ENCODE measurements at places on chromosomes 6 and 20.

GRCh38 chr6:84876723-84877514 is 112.5 kb upstream of the TBX18 start:
- no peak for DNase-seq

DNA sequence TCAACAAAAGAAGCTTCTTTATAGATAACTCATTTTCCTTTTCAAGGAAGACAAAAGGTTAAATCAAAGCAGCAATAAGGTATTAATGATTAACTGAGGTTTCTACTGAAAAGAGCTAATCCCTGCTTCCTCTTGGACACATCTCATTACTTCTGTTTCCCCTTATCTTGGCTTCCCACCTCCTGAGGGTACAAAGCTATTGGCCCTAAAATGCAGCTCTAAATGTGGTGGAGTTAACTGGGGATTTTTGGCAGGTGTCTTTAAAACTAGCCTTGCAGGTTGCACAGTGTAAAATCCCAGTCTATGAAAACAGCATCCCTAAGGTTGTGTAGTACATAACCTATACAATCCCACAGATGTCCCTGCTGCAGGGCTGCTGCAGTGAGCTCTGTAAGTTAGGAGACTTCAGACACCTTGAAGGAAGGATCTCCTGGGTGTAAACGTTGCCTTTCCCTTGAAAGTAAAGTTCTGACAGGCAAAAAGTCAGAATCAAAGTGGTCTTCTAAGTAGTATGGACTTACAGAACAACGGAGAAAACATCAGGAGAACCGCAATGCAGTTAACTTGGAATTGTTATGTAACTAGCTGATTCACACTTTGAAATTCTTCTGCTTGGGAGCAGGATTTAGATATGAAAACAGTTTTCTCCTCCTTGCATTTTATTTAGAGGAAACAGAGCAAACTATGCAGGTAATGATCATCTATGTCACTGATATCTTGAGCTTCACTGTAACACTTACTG is 71.7 kb upstream of the TRAF3IP2 start:
- DNase-seq, result no peak

GRCh38 chr6:142960098-142960497 is 15.1 kb upstream of the HIVEP2 start:
- no peak for DNase-seq

DNA sequence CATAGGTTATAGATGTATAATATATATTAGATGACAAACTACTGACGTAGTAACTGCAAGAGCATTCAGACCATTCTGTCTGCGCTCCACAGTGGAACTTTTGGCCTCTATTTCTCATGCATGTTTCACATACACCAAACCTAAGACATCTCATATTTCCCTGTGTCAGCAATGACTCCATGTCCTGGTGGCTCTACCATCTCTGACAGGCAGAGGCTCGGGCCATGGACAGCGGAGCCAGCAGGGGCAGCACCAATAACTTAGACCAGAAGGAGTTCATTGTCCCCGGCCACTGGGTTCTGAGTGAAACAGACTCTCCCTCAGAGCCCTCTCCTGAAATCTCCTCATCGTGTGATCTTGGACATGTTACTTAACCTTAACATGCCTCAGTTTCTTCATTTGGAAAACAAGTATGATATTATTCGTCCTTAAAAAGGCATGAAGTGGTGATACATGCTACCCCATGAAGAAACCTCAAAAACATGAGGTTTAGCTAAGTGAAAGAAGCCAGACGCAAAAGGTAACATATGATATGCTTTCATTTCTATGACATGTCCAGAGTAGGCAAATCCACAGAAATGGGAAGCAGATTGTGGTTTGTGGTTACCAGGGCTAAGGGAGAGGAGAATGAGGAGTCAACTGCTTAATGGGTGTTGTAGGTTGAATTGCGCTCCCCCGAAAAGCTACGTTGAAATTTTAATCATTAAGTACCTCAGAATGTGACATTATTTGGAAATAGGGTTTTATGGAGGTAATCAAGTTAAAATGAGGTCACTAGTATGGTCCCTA is 564.0 kb upstream of the JARID2 start:
- DNase-seq, result no peak

- peak; percentile 67 for DNase-seq
Observed at GRCh38 chr20:2451939-2452732, 18.5 kb downstream of the SNRPB start.

DNA sequence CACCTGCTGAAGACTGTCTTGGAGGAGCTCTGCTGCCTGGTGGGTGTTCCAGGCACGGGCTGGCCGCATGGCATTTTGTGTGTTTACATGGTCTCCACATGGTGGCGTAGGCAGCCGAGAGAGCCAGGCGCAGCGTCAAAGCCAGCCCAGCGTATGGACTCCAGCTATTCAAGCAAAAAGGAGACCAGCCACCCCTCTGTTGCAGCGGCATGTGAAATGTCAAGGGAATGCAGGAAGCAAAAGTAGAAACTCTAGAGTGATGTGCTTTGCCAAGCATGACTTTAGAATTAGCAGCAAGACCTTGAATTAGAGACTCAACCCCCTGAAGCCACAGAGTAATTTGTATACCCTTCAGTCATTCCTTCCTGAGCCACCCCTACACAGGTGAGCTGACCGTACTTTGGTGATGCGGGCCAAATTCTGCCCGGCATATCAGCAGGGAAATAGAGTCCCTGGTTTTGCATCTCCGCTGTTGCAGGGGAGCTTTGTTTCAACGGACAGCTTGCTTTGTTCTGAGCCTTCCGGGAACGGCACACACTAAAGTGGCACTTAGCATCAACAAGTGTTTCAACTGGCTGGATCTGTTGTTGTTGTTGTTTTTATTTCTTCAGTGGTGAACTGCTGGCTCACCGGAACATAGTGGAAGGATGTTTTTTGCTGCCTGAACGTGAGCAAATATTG is 48.5 kb downstream of the FNDC1 start:
- peak; percentile 28 for DNase-seq

GRCh38 chr6:21970569-21971300 is 326.1 kb downstream of the PRL start:
- no peak for DNase-seq
